ENCODE measurements at places on chromosomes 6 and 20.
A peak's percentile ranks its signal among the peaks of the same experiment; 100 is the strongest.

DNA sequence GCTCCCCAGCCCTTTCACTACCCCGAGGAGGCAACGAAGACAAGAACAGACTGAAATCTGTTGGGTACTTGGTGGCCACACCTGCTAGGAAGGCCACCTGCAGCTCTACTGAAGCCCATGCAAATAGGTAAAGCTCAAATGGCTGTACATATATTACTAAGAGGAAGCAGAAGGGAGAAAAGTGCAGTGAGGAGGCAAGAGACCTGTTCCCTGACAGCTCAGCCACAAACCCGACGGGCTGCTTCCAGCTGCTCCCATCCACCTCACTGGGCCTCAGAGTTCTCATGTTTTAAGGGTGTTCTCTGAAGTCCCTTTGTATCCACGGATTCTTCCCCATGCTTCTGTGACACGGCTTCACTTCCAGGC, 24.6 kb downstream of the TRAM2 start:
- no peak for DNase-seq

DNA sequence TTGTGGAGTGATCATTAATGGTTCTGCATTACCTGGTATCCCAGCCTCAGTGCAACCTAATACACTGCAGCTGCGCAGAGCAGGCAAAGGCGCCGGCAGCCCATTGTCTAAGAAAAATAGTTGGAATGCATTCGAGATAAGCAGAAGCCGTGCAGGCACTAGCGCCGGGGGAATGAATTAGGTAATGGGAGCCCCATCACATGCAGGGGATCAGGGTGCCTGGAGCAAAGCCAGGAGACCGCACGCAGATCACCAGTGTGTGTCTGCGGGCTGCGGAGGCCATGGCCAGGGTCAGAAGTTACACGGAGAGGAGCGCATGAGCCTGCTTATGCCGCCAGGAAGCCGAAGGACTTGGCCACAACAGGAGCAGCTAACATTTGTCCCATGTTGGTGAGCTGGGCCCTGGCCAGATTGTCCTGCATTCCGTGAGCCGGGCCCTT, 156.8 kb downstream of the DLL1 start:
- DNase-seq, result peak; percentile 26

GRCh38 chr20:46545077-46545826, 5.2 kb downstream of the OCSTAMP start:
- no peak for DNase-seq

GRCh38 chr6:136792410-136793262, at the start of gene MAP3K5:
Gene MAP3K5, minus strand, starts transcription at chr6:136792477. Its CDS starts 320 bp downstream, at chr6:136792157.
- peak; percentile 93 for DNase-seq

- no peak for DNase-seq
Observed at GRCh38 chr6:150588888-150589499, 10.7 kb upstream of the PLEKHG1 start.

DNA sequence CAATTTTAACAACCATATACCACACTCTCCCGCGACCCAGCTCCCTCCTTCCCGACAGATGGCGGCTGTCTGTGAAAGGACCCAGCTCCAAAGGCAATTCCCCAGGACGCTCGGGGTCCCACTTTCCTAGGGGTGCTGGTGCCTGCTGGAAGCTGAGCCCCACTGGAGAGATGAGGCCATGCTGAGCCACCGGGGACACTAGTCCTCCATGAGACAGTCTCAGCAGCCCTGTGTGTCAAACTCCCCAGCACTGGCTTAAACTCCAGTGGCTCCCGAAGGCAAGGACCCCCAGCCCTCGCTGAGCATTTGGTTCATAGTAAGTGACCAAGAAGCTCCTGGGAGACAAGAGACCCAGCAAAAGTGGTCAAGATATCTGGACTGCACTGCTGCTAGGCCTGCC, 52.1 kb downstream of the SLC2A10 start:
- DNase-seq, result no peak

DNA sequence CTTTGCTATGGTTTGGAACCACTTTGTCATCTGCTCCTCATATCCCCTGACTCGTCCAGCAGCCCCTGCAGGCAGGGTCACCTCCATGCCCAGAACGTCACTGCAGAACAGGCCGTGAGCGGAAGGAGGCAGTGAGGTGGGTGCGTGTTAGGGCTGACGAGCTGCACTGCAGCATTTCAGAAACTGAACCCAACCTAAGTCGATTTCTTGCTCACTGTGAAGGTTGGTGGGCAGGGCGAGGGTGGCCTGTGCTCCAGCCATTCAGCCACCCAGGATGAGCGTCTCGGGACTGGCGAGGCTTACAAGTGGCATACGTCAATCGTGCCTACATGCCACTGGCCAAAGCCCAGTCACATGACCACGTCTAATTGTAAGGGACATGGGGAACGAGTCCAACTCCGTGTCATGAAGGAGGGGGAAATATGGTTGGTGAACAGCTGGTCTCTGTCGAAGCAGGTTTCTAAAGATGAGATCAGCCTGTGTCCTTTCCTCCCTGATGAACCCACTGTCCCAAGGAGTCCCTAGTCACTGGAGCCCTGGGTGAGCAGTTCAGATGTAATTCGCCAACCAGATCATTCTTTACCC, 289.1 kb downstream of the TAF4 start:
- DNase-seq, result no peak

GRCh38 chr20:17963114-17963897, 5.3 kb downstream of the SNX5 start:
- DNase-seq, result no peak

DNA sequence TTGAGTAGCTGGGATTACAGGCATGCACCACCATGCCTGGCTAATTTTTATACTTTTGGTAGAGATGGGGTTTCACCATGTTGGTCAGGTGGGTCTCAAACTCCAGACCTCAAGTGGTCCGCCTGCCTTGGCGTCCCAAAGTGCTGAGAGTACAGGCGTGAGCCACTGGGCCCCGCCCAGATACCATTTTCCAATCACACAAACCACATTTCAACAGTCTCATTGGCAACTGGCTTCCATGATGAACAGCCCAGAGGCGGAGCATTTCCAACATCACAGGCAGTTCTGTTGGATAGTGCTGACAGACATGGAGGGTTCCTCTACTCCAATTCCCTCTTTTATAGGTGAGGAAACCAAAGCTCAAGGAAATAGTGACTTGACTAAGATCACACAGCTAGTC, 43.9 kb upstream of the PLCB4 start:
- no peak for DNase-seq

- DNase-seq, result no peak
Observed at GRCh38 chr6:105591053-105591452, 188.2 kb upstream of the PREP start.

- DNase-seq, result no peak
Observed at GRCh38 chr20:6863798-6864201, 96.3 kb downstream of the BMP2 start.

- no peak for DNase-seq
Observed at GRCh38 chr6:133248241-133249001, 7.3 kb downstream of the EYA4 start.

DNA sequence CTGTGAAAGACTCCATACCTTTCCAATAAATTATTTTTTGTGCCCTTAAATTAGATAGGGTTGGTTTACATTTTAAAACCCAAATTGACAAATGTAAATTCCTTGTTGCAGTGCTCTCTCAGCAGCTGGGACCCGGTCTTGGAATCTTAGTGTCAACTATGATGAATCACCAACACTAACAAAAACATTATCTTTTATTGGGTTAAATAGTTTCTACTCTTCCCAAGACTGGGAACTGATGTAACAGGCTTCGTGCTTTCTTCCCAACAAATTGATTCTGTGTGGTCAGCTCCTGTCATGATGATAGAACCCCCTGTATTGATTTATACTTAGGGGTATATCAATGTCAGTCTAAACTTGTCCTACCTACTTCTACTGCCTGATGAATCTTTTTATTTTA, 23.2 kb upstream of the AHI1 start:
- DNase-seq, result no peak

- peak; percentile 34 for DNase-seq
Observed at GRCh38 chr6:132763269-132763668, 5.6 kb upstream of the VNN2 start.

DNA sequence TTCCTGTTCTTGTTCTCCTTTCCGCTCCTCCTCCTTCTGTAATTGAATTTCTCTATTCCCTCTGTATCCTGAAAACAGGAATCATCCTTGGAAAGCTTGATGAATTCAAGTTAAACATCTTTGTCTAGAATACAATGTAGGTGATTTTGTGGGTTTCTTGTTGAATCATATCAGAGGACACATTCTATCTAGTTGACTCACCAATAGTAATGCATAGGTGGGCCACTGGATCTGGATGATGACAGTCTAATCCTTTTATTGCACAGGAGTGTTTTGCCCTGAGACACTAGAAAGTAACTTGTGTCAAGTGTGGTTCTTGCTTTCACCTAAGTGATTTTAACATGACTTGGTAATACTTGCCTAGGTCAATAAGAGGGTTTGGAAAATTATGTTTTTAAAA, 164.3 kb downstream of the RFPL4B start:
- DNase-seq, result no peak

- no peak for DNase-seq
Observed at GRCh38 chr6:37507690-37508421, 8.2 kb upstream of the CCDC167 start.

GRCh38 chr20:16013631-16014030, 559.6 kb downstream of the KIF16B start:
- no peak for DNase-seq

GRCh38 chr20:24966317-24967012, 17.4 kb downstream of the CST7 start:
- DNase-seq, result no peak

DNA sequence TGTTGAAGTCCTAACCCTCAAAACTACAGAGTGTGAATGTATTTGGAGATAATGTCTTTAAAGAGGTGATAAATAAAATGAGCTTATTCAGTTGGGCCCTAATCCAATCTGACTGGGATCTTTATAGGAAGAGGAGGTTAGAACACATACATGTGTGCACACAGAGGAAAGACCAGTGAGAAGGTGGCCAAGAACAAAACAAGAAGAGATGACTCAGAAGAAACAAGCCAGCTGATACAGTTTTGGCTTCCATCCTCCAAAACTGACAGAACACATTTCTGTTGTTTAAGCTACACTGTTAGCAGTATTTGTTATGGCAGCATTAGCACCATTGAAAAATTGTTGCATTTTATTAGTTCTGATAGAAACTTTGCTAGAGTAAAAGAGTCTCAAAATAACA, 609.3 kb upstream of the IMPG1 start:
- DNase-seq, result no peak

GRCh38 chr6:75376347-75377024, 91.9 kb upstream of the TMEM30A start:
- DNase-seq, result no peak

DNA sequence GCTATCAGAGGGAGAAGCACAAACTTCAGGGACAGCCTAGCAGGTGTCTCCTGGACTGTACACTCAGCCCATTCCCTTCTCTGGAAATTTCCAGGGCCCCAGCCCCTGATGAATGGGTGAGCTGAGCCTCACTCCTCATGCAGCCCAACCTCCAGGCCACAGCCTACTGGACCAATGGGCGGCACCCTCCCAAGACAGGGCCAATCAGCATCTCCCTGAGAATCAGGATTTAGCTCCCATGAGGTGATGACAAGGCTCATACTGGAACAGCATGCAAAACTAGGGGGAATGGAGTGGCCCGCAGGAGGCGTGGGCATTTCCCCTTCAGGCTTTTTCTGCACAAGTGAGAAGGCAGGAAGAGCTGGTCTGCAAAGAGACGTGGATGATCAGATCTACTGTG, 29.0 kb downstream of the NFATC2 start:
- DNase-seq, result no peak

DNA sequence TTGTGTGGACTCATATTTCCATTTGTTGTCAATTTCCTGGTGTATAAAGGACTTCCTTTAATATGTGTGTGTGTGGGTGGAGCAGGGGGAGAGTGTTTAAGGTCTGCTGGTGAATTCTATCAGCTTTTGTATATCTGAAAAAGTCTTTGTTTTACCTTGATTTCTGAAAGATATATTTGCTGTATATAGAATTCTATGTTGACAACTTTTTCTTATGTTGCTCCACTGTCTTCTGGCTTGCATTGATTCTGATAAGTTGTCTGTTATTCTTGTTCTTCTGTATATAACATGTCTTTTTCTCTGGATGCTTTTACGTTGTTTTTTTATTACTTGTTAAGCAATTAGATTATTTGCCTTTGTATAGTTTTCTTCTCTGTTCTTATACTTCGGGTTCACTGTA, 90.0 kb upstream of the CEP162 start:
- no peak for DNase-seq

- DNase-seq, result no peak
Observed at GRCh38 chr6:14270925-14271788, 153.6 kb downstream of the CD83 start.

DNA sequence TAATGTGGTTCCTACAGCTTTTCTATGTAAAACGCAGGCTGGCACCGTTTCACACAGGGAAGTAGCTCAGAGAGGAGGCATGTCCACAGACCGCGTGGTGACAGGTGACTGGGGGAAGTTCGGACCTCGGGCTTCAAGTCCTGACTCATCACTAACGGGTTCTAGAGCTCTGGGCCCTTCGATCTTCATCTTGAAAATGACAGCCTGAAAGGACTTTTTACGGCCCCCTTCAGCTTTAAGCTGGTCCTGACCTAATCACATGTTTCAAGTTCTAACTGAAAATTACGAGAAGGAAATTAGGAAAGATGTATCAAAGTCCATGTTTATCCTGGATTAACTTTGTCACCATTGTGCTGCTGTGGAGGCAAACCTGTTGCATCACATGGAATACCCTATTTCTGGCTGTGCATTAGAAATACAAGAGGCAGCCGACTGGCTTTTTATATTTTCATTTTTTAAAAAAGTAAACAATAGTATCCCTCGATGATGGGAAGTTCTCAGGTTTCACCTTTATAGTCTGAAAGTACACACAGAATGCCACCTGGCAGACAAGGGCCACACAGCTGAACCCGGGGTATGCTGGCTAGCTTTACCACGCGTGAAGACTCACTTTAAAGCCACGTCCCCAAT, 2.0 kb downstream of the MAN1A1 start:
- no peak for DNase-seq

DNA sequence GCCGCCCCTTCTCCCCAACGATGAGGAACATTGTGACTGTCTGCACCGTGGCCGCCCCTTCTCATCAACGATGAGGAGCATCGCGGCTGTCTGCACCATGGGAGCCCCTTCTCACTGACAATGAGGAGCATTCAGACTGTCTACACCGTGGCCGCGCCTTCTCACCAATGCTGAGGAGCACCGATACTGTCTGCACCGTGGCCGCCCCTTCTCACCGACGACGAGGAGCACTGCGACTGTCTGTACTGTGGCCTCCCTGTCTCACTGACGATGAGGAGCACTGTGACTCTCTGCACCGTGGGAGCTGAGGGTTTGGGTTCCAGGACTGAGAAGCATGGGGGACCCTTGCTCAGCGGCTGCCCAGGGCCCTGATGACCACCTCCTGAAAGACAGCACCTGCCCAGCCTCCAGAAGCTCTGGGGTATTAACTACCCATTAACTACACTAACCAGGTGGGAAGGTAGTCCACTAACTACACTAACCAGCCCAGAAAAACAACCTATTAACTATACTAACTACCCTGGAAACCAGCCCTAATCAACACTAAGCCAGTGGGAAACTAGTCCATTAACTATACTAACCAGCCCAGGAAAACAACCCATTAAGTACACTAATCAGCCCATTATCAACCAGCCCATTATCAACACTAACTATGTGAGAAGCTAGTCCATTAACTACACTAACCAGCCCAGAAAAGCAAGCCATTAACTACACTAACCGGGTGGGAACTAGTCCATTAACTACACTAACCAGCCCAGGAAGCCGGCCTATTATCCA, 116.9 kb downstream of the TAF4 start:
- peak; percentile 4 for DNase-seq

All from activated CD4-positive, CD25-positive, alpha-beta regulatory T cell treated with anti-CD3 and anti-CD28 coated beads, Interleukin-2, amount 50 U/mL, for 72 hours (primary cell).